Gastrocnemius medialis (tissue), 4 donors: ENCODE measurements at places on chromosomes 7 and 10. TPM values are rescaled to one million over a fixed set of nuclear protein-coding genes. Genes with fewer than 3 reads are reported as not detected.

SGCE gene
- total RNA-seq: 5.5 TPM

POM121L12 gene
- not detected for total RNA-seq

MTPN gene
- total RNA-seq: 48.5 TPM

DNA sequence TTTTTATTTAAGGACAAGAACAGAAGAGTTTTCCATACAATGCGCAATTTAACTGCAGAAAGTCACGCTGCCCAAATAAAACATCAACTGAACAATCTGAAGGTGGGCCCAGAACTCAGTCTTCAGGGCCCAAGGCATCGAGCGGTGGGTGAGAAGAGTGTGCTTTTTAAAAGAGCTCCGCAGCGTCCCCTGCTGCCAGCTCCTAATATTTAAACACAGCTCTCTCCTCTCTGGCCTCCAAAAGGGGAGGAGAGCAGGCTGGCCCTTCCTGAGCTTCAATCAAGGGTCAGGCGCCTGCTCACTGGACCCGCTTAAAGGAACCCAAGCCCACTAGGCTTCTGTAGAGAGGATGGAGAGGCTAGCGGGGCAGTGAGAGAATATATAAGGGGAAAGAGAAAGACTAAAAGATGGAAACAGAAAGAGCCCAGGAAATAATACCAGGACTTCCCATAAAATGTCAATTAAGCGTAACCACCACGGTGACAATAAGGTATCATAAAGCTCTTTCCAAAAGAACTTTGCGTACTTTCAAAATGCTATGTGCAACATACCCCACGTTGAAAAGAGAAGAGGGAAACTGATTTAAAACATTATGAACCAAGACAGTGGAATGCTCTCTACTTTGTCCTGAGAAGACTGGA lies 2.8 kb downstream of the FAM53B start:
- peak; percentile 90 for DNase-seq

- no peak for DNase-seq
Observed at GRCh38 chr10:47048526-47048905, 137.3 kb downstream of the PTPN20 start.

DNA sequence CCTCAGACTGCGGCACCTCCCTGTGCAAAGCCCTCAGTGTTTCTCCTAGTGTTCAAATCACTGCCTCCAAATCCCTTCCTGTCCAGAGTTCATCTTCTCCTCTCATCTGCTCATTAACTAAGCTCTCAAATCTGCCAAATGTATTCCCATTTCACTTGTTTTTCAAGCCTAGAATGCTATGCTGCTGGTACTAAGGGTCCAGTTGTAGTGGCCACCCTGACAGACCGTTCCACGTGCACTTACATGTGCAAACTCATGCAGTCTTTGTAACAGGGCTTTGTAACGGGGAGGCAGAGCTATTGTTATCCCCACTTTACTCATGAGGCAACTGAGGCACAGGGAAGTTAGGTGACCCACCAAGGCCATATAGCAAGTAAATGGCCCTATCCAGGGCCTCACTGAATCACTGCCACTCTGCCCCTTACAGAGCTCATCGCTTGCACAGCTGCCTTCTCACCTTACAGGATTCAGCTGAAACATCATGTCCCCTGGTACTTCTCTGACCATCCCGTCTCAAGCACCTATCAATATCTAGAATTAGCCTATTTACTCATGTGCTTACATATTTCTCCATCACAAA lies 153.0 kb upstream of the PDE1C start:
- DNase-seq: no peak

- peak; percentile 43 for DNase-seq
Observed at GRCh38 chr7:152341039-152341913, 94.5 kb downstream of the KMT2C start.

DNA sequence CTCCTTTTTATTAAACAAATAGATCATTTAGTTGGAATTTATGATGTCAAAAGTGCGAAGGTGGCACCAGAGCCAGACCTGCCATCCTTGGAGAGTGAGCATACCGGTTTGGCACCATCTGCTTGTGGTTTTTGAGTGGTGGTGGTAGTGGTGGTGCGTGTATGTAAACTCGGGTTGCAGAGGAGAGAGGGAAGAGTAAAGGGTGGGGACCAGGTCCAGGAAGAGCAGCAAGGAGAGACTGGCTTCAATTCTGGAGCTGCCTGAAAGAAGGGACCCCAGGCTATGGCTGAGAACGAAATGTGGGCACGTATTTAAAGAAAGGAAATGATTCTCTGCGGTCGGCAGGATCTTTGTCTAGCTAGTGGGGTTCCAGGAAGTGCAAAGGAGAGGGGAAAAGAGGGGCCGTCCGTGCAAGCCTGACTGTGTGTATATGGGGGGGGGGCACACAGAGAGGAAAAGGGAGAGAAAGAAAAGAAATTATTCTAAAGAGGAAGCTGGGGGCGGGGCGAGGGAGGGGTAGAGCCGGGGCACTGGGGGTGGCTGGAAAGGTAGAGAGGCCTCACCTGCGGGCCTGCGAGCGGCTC lies 448 bp upstream of the GOLGA7B start:
- DNase-seq: no peak

DNA sequence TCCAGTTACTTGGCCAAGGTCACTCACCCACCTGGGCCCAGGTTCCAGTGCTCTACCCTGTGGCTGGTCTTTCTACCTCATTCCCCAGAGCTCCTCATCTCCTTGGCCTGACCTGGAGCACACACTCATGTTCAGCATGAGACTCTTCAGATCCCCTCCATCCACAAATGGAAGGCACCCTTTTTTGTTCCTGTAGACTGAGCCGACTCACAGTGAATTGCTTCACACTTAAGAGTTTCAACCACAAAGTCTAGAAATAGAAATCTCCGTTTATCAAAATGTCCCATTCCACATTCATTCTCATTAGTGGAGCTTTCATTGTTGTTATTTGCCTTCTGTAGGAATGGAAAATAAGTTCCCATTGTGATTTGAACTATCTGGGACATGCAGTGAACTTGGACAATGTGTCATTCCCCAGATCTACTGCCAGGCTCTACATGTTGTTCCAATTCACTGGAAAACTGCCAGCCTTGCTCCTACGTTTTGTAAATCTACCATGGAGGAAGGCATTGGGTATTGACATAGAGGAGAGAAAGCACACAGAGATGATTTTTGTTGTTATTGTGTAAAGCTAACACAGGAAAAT lies 125.3 kb upstream of the CELF2 start:
- no peak for DNase-seq

DNA sequence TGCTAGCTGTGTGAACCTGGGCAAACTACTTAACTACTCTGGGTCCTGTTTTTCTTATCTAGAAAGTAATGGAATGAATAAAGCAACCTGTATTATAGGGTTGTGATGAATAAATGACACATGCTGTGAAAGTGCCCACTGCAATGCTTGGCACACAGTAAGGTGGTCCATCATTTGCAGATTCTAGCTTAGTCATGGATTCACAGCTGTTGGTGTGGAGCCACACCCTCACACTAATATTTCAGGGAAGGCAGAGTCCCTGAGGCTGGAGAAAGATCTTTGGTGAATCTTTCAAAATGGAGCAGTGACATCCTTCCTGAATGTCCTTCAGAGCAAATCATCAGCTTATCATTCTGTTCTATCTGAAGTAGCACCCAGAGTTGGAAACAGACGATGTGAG lies 60.6 kb downstream of the A1CF start:
- no peak for DNase-seq

DNA sequence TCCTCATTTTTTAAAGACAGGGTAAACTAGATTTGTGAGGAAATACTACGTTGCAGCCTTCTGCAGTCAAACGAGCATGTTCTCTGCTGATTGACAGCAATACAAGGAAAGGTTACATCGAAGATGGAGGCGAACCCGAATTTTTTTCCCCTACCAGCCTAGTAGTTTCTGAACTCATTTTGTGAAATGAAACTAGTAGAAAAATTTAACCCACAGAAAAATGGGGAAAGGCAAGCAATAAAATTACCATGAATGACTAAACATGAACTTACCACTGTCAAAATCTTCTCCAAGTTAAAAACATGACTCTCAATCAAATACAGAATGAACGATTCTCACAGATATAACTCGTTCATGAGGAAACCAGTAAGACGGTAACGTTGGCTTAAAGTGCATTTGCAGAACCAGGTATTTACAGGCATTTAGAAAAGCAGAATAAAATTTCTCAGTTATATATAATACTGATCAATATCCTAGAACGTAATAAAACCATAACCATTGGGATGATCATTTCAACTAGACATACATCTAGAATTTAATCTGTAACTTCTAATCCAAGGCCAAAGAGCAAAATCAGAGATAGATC lies 73.9 kb downstream of the CELF2 start:
- no peak for DNase-seq

DNA sequence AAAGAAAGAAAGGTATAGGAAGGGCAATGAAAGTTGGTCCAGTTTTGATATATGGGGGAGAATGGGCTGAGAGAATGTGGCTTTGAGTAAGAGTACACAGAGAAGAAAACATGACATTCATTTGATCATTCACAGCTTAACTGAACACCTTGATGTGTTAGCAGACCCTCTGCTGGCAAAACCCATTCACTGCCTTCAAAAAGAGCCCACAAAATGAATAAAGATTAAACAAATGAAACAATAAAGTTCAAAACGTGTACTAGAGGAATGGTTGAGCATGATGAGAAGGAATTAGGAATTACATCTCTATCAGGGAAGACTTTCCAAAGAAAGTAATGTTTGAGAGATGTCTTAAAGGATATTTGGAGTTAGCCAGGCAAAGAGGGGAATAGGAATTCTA lies 2.1 kb downstream of the WEE2 start:
- DNase-seq: no peak

DNA sequence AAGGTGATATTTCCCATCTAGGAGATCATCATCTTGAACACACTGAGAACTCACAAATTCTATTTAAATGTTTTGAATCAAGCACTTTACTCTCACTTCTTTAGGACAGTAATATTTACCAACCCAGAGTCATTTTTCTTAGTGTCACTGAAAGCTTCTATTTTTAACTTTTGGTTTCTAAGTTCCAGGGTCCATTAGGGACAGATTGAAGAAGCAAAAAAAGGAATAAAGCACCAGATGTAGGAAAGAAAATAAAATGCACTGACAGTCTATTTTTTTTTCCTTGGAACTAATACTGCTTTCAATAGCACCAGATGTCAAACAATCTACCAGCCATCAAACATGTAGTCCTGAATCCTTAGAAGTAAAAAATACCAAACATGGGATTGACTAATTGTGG lies 526.7 kb upstream of the LRRN3 start:
- DNase-seq: no peak

GRCh38 chr7:155602156-155602555 lies 42.3 kb upstream of the RBM33 start:
- DNase-seq: no peak

- DNase-seq: no peak
Observed at GRCh38 chr10:101124933-101125332, 6.2 kb upstream of the TLX1 start.

DNA sequence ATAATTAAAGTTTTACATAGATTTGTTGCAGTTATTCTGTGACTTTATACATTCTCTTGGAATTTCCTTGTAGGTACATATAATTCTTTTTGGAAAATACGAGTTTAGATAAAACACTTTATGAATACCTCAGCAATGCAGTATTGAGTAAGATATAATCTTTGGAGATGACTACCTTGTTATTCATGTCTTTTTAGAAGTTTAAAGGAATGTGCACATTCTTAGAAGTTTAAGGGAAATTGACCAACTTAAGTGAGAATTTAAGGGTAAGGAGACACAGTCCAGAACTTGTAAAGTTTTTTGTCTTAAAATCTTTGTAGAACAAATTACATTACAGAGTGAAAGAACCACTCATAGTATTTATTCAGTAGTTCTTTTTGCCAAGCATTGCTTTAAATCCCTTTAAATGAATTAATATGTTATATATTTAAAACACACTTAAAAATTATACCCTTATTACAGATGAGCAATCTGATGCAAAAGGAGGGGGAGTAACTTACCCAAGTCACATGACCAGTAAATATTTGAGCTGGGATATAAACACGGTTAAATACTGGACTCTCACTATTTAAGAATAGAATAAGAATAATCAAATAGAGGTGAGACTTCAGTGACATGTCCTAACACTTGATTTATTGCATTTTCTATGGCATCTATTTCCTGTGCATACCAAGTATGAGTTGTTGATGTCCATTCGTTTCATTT lies 139.5 kb upstream of the FERD3L start:
- DNase-seq: no peak

DNA sequence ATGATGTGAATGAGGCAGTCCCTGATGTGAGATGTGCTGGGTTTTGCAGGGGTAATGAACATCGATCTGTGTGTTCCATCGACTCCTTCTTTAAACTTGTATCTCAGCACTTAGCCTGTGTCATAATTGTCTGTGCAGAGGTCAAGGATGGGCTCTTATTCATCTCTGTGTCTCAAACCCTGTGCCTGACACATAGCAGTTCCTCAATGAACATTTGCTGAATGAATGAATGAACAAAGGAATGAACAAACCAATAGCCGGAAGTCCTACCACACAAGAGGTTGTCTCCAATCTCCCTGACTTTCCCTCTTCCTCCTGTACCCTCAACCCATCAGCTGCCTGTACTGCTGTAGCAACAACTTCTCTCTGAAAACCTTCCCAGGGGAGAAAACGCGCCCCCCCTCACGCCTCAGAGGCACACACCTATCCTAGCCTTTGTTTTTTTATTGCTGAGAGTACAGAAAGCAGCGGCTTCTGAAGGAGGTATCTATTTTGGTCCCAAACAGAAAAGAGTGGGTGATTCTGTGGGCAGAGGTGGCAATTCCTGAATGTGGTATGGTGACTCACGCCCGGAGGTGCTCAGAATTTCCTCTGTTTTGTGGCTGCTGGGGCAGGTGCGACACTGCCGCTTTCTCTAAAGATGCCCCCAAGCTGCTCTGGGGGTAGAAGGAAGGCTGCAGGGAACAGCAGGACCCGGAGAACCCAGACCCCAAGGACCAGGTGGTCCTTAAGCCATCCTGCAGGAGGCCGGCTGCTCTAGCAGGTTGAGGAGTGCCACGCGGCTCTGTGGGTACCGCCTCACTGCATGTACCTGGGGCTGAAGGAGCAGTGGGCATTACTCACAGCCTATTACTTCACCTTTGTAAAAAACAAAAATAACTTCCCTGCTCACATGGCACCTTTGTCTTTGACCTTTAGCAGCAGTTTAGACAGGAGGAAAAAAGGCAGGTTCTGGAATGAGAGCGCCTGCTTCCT lies 9.6 kb downstream of the IL2RA start:
- DNase-seq: no peak
